ENCODE measurements at places on chromosomes 1 and 21.

DNA sequence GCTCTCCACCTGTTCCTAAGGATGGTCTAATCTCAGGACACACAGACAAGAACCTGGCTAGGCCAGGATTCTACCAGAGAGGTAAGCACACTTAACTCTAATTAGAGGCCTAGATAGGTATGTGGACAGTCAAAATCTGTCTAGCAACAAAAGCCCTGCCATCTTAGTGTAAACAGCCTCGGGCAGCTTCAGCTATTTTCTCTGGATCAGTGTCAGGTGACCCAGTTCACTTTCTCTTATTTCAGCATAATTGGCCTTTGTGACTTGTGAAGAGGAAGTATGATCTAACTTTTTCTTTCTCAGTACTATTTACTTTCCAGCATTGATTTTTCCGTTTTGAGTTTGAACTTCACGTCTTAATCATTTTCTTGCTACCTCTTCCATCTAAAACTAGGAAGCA lies 217.7 kb downstream of the CRB1 start:
- no peak for DNase-seq

DNA sequence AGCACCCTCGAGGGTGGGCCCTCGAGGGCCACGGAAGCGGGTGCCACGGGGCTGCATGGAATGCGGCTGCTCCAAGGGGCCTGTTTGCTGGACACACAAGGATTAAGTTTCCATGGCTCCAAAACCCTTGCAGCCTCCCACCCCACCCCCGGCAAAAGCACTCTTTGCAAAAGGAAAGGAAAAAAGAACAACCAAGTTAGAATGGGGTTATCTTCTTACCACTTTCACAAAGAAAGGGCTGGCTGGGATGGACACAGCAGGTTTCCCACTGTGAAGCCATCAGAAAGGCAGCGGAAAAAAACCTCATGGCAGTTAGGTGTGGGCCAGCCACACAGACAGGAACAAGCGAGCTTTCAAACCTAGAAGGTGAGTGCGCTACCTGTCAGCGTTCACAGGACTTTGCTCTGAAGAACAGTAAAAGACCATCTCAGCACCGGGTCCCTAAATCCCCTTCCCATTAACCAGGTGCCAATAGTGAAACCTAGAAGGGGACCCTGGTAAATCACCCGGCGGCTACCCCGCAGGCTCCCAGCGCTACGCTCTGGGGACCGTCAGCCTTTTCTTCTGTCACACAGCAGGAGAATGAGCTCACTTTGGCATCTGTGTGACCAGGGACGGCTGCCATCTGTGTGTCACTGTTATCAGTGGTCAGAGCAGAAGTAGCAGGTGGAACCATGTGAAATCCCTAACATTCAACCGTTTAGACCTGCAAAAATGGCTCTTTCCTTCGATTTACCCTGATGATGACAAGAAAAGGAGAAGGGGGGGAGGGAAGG lies 93.0 kb downstream of the SIM2 start:
- no peak for DNase-seq

- no peak for DNase-seq
Observed at GRCh38 chr1:51044199-51044598, 57.8 kb upstream of the C1orf185 start.

DNA sequence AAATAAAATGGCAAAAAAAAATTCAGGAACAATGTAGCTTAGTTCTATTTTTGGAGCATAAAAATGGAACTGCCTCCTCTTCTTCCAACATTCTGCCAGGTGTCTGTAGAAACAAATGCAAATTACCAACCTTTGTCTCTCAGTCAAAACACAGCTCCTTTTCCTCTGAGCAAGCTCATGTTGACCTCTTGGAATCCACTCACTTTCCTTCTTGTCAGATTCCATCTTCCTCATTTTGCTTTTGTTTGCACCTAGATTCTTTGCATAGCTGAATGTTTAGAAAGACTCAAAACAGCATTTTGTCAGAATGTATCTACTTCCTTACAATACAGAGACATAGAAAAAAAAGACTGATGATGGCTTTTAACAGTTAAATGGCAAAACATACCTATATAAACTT lies 178.2 kb downstream of the ADGRL2 start:
- no peak for DNase-seq

- no peak for DNase-seq
Observed at GRCh38 chr1:206708058-206708457, 23.4 kb downstream of the MAPKAPK2 start.

GRCh38 chr21:34017039-34017961 lies 56.1 kb upstream of the MRPS6 start:
- no peak for DNase-seq

DNA sequence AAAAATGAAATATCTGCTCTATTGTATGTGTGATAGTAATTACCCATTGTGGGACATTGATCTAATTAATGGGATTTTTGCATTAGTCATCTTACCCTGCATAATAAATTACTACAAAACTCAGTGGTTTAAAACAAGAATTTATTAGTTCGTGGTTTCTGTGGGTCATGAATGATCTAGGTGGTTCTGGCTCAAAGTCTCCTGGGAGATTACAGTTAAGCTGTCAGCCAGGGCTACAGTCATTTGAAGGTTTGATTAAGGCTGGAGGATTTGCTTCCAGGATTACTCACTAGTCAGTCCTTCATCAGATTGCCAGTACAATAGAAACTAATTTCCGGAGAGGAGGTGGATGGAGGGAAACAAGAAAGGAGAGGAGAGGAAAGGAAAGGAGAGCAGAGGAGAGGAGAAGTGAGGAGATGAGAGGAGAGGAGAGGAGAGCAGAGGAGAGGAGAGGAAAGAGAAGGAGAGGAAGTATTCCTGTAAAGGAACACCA lies 60.4 kb upstream of the TNFSF4 start:
- DNase-seq: no peak

GRCh38 chr1:117654493-117655219 lies 48.8 kb downstream of the TENT5C start:
- no peak for DNase-seq

GRCh38 chr1:207024202-207025145 lies 8.1 kb downstream of the C1orf116 start:
- no peak for DNase-seq

DNA sequence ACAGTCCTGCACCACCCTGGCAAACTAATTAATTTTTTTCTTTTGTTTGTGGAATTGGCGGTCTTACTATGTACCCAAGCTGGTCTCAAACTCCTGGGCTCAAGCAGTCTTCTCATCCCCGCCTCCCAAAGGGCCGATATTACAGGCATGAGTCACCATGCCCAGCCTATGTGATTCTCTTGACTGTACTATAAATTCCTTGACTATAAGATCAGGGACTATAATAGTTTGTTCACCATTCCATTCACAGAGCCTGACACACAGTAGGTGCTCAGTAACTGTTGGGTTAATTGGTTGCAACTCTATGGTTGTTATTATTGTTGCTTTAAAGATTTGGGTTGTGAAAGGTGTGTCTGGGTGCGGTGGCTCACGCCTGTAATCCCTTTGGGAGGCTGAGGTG lies 17.2 kb downstream of the DAP3 start:
- DNase-seq: no peak

GRCh38 chr1:234498448-234499118 lies 19.6 kb upstream of the TARBP1 start:
- DNase-seq: no peak
